ENCODE measurements at places on chromosomes 6 and 20. TPM values are rescaled to one million over a fixed set of nuclear protein-coding genes. Genes with fewer than 3 reads are reported as not detected.

Gene LGSN
- not detected for total RNA-seq

Gene CARMIL1
- 19.7 TPM for total RNA-seq

GRCh38 chr6:147057188-147057587 is 147.0 kb upstream of the STXBP5 start:
- no peaks in the 10 kb centered on the region for H3K27me3 ChIP-seq
- DNase-seq, result no peak
- H3K27ac ChIP-seq, result no peak overlapping the region

- H3K4me3 ChIP-seq, result no peak overlapping the region
- H3K36me3 ChIP-seq, result no peaks in the 10 kb centered on the region
- H3K4me1 ChIP-seq, result peaks cover 36% of the 10 kb centered on the region
- H3K27me3 ChIP-seq, result peaks cover 26% of the 10 kb centered on the region
These were observed 131.5 kb downstream of the TFAP2C start for GRCh38 chr20:56760610-56761009.

GRCh38 chr6:148375401-148375800 is 32.8 kb downstream of the SASH1 start:
- no peak overlapping the region for H3K27ac ChIP-seq
- H3K27me3 ChIP-seq, result no peaks in the 10 kb centered on the region
- DNase-seq, result no peak
- no peak overlapping the region for H3K4me3 ChIP-seq

DNA sequence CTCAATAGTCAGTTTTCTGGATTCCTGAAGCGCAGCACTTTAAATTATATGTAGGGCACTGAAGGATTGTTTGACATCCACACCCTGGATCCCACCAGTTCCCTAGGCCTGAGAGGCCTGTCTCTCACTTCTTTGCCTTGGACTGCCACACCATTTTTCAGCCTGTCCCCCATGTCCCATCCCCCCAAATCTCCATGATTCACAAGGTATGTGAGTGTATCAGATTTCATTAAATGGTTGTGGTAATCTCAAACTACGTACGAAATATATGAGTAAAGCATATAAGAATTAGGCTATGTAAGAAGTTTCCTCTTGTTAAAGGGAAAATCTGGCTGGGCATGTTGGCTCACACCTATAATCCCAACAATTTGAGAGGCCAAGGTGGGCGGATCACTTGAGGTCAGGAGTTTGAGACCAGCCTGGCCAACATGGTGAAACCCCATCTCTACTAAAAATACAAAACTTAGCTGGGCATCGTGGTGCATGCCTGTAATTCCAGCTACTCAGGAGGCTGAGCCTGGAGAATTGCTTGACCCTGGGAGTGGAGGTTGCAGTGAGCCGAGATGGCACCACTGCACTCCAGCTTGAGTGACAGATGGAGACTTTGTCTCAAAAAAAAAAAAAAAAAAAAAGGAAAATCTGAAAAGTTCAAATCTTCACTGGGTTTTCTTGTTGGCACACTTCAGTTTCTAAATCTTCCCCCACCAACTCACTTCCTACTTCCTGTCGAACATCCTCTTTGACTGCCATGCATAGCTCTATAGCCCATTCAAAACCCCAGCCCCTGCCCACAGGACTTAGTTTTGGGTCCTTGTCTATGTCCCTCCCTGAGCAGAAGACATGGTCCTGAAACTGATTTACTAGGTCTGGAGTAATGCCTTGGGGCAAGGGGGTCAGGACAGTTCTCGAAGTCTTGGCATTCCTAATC is 97.3 kb upstream of the SHLD1 start:
- H3K4me3 ChIP-seq, result no peak overlapping the region
- H3K27me3 ChIP-seq, result no peaks in the 10 kb centered on the region
- H3K36me3 ChIP-seq, result no peaks in the 10 kb centered on the region
- H3K27ac ChIP-seq, result peak overlapping the region; percentile 74
- H3K4me1 ChIP-seq, result peaks cover 46% of the 10 kb centered on the region

- no peak overlapping the region for H3K4me3 ChIP-seq
- no peaks in the 10 kb centered on the region for H3K4me1 ChIP-seq
- no peaks in the 10 kb centered on the region for H3K27me3 ChIP-seq
- no peak overlapping the region for H3K27ac ChIP-seq
These were observed 68.6 kb downstream of the ABHD12 start for GRCh38 chr20:25321991-25322390.
